ENCODE measurements at places on chromosomes 11 and 22.

- DNase-seq, result no peak
Measured at GRCh38 chr11:27447288-27448183, 25.1 kb downstream of the LGR4 start.

DNA sequence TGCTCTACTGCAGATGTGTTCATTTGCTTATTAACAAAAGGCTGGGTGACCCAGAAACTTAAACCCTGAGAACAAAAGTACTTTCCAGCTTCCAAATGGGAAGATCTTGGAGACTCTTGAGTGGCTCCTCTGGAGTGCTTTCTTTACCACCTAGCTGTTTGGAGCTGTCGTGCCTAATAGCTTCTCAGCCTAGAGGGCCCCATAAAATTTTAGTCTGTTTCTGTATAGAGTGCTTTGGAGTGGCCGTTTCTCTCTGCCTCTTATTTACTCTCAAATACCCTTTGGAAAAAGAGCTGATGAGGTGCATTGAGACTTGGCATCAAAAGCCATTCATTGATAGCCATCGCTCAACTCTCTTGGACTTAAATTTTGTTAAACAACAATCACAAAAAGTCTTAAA is 50.7 kb downstream of the ZNRF3 start:
- DNase-seq, result no peak

DNA sequence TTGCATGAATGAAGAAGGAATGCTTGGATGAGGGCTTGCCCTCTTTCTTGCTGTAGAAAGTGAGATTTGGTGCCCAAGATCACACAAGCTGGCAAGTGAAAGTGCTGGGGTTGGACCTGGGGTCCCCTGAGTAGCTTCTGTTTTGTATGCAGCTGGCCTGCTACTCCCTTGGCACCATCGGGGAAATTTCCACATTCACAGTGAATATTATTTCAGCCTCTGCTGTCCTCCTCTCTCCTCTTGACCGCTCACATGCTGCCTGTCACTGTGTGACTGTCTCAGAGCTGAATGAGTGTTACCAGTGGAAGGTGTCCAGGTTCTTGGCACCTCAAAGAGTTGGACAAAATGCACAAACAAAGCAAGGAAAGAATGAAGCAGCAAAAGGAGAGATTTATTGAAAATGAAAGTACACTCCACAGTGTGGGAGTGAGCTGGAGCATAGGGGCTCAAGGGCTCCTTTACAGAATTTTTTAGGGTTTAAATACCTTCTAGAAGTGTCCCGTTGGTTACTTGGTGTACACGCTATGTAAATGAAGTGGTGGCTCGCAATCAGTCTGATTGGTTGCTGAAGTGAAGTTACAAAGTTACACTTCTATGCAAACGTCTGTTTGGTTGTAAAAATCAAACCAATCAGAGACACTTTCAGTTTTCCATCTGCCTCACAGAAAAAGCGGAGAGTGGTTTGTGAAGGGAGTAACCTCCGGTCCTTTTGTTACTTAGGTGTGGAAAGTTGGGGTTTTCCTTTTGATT is 87.4 kb downstream of the DEPDC5 start:
- DNase-seq, result no peak

- no peak for DNase-seq
Measured at GRCh38 chr22:42752230-42752746, 31.6 kb upstream of the A4GALT start.

DNA sequence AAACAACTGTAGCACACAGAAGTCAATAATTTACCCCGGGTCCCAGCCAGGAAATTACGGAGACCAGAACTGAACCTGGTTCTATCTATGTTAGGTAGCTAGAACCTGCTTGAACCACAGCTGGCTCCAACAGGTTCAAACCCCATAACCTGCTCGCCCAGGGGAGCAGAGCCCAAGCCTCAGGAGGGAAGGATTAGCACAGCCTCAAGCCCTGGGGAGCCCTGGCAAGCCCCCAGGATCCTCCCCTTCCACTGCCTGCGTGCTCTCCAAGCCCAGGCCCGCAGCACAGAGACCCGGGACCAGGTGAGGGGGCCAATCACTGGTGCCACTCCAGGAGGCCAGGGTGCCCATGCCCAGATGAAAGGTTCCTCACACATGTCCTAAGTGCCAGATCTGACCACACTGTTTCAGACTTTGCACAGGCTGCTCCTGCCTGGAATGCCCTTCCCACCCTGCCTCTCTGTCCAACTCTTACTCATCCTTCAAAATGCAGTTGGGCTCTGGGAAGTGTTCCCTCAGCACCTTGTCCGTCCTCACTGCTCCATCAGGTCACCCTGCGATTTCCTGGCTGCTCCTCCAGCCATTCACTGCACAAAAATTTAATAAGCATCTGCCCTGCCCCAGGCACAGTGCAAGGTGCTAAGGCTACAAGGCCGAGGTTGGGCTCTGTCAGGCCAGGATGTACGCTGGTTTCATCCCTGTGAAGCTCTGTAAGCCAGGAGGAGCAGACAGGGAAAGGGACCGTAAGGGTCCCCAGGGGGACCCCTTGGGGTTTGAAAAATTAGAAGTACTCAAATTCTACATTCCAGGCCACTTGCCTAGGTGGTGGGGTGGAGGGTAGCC is 32.2 kb downstream of the ARRB1 start:
- DNase-seq, result no peak

DNA sequence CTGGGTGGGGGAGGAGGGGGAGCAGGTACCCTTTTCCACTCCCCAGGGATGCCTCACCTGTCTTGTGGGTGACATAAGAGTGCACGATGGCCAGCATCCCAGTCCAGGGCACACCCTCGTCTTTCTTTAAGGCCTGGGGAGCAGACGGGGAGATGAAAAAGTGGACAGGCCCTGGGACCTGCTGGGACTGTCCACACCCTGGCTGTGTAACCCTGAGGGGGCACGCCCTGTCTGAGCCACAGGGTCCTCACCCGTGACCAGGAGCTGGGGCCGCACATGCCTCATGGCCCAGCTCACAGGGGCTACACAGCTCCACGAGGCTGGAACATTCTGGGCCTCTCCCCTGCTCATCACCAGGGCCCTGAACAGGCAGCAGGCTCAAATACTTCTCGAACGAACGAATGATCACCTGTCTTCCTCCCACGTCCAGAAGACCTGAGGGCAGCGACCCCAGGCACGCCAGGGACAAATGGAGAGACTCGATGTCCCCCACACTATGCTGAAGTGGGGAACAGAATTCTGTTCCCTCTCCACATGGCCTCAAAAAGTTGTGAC is 123.9 kb downstream of the PHF21B start:
- DNase-seq, result no peak

- no peak for DNase-seq
Measured at GRCh38 chr11:126467046-126467370, 111.5 kb downstream of the ST3GAL4 start.

- DNase-seq, result no peak
Measured at GRCh38 chr11:2444821-2445745, at the start of gene KCNQ1. Gene KCNQ1 (plus strand): TSS chr11:2445008. CDS start chr11:2445099, 91 bp downstream.

DNA sequence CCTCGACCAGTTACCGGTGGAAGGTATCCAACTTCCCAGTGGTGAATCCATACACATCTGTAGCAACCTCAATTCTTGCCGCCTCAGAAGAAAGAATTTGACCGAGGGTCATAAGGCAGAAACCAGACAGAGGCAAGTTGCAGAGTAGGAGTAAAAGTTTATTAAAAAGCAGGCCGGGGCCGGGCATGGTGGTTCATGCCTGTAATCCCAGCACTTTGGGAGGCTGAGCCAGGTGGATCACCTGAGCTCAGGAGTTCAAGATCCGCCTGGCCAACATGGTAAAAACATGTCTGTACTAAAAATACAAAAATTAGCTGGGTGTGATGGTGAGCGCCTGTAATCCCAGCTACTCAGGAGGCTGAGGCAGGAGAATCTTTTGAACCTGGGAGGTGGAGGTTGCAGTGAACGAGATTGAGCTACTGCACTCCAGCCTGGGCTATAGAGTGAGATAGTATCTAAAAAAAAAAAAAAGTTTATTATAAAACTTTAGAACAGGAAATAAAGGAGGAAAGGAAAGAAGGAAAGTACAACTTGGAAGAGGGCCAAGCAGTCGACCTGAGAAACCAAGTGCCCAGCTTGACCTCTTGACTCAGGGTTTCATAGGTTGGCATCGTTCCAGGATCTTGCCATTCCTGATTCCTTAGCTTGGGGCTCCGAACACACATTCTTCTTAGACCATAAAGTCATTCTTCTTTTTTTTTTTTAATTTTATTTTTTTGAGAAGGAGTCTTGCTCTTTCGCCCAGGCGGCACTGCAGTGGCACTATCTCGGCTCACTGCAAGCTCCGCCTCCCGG is 27.8 kb downstream of the RGL4 start:
- no peak for DNase-seq

DNA sequence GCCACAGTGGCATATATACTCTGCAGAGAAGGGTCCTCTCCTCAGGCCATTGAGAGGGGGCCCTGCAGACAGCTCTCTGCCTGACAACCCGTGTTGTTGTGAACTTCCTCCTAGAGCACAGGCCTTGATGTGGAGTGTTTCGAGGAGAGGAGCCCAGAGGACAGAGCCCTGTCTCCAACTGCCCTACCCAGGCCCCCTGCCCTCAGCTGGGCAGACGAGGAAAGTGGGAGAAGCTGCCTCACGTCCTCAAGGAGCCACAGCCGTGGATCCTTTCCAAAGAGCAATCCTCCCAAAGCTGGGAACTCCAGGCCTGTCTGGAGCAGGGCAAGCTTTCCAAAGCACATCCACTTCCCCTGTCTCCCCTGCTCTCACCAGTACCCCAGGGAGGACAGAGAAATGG is 10.7 kb downstream of the LMO1 start:
- no peak for DNase-seq

DNA sequence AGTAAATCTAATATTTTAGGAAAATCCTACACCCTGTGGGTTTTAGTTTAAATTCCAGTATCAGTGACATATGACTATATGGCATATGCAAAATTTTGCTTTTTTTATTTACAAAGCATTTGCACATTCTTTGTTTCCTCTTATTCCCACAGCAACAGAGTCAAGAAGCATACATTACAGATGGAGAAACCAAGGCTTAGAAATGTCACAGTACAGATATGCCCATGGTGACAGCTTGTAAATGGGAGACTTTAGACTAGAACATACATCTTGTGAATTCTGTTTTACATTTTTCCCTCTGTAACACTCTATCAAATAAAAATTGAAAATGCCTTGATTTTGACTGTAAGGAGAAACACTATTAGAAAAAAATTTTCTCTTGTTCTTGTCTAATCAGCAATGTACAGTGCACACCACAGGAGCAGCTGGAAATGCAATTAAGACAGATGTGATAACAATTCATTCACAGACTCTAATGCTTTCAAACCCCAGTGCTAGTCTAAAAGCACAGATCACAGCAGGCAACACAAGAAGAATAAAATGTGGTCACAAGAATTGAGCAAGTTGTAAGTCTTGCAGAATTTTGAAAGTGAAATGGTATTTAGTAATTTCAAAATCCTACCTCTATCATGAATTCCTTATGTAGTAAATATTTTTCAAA is 375.9 kb downstream of the LUZP2 start:
- DNase-seq, result no peak

DNA sequence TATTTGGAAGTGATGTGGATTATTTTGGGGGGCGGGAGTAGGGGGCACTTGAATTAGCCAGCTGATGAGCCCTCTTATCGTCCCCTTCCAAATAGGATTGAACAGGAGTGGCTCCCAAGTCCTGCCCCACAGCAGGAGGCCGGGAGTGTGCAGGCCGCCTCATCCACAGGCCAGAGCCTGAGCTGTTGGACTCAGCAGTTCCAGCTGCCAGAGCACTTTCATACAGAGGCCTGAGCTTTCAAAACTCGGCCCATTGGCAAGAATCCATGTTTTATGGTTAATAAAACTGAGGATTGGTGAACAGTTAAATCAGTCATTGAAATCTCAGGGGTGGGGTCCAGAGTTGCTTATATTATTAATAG is 9.6 kb downstream of the FAM118A start:
- DNase-seq, result peak; percentile 31

DNA sequence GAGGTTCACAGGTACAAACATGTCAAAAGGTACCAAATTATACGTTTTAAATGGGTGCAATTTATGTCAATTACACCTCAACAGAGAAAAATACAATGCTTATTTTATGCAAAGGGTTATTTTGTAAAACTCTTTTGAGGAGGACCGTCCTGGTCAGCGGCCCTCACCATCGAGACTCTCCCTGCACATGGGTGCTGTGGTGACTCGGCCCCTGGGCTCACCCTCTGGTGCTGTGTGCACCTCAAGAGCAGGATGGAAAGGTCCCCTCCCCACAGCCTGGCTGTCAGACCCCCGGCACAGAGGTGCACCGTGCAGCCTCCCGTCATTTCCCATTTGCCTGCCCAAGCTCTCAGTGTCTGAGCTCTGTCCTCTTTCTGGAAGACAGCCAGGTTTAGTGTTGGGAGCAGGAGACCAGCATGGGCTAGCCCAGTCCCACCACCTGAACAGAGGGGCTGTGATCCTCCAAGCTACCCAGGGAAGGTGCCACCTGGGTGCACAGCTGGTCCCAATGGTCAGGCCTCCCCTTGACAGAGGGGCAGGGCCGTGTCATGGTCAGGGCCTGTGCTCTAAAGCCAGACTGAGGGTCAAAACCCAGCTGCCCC is 41.8 kb upstream of the PRODH start:
- DNase-seq, result no peak

DNA sequence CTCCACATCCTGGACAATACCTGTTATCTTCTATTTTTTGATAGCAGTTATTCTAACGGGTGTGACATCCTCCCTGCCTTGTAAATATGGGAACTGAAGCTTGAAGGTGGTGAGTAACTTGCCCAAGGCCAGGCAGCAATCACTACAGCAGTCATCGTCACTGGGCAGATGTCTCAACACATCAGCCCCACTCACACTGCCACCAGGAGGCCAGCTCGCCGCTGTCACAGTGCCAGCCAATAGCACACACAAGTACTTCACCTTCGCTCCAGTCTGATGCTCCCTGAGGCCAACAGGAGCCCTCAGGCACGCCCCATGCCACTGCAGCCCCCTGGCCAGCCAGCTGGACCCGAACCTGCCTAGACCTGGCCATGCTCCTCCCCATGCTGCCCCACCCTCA is 4.9 kb upstream of the TTLL1 start:
- no peak for DNase-seq

DNA sequence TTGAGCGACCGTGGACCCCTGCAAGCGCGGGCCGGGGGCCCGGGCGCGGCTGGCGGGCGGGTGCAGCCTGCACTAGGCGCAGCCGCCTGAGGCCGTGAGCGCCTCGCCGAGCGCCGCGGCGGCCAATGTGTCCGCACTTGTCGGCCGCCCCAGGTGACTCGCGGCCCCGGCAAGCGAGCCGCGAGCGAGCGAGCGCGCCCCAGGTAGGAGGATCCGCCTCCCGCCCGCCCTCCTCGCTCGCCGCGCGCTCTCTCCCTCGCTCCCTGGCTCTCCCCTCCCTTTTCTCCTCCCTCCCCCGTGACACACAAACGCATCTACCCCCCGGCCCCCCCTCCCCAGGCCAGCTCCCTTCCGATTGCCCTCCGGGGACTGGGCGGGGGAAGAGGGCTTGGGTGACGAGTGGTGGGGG is at the start of gene WNT7B:
Gene WNT7B (minus strand): TSS at position 160 of the 409 bp plus-strand sequence. CDS start 408 bp downstream, outside the sequence.
- no peak for DNase-seq

GRCh38 chr11:28153586-28153985 is 45.4 kb downstream of the METTL15 start:
- no peak for DNase-seq

DNA sequence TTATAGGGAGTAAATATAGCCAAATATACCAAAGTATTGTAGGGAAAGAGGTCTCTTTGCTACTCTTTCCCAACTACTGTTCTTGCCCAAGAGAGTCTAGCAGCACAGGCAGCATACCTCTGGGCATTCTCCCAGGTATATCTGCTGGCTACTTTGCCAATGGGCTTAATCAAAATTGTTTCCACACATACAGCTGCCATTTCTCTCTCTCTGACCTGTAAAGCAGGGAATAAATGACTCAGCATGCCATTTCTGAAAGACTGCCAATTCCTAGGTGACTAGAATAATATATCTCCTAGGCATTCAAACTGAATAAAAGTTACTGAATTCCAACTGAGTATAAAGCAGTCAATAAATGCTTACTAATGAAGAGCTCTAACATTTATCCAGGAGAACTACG is 44.6 kb downstream of the RDX start:
- peak; percentile 25 for DNase-seq
